ENCODE measurements at places on chromosomes 3 and 15.

DNA sequence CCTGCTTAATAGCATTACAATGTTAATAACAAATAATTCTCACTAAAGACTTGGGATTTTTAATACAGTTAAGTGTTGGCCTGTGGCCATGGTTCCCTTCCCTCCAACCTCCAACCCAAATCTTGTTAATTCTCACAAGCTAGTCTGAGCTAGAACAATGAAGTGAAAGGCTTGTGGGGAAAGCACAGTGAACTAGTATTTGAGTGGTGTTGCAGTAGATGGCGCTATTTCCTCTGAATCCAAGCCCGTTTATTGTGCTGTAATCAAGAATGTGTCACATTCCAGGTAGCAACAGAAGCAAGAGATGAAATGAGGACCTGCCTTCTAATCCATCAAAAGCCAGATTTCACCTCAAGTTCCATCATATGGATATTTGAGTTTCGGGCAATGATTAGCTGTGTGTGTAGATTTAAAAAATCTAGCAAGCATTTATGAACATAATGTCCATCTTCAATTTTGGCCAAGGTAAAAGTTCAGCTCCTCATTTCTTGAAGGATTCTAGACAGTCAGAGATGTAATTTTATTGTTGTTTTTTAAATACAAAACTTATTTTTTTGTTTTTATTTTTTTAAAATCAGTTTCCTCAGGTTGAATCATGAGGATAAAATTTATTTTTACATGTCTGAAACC, 160.7 kb downstream of the SQOR start:
- no peak for DNase-seq

DNA sequence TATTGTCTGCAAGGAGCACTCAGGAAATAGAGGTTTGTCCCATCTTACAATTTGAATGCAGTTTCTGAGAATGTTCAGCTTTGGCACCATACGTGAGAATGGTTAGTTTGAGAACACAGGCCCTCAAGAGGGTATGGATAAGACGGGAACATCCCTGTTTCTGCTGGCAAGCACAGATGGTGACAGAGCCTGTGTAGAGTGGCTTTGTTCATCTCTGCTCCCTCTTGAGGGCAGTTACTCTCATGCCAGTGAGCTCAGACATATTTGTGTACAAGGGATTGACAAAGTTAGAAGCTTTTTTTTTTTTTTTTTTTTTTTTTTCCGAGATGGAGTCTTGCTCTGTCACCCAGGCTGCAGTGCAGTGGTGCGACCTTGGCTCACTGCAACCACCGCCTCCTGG, 71.5 kb upstream of the FILIP1L start:
- no peak for DNase-seq

GRCh38 chr3:150396491-150396890, 11.6 kb upstream of the TSC22D2 start:
- no peak for DNase-seq

- no peak for DNase-seq
Observed at GRCh38 chr3:171566803-171567422, 106.7 kb upstream of the TNIK start.

- DNase-seq = no peak
Observed at GRCh38 chr3:11582191-11582968, 61.3 kb downstream of the VGLL4 start.

GRCh38 chr15:51450001-51450400, 108.5 kb downstream of the GLDN start:
- DNase-seq = no peak

GRCh38 chr3:47578691-47579632, at the start of gene CSPG5:
TSS of gene CSPG5 (minus strand) at chr3:47578865. CDS start at chr3:47578693, 172 bp downstream.
- DNase-seq = no peak

GRCh38 chr15:78638658-78639314, 2.2 kb downstream of the CHRNB4 start:
- no peak for DNase-seq

GRCh38 chr3:191521055-191521454, 60.1 kb downstream of the PYDC2 start:
- DNase-seq = no peak

DNA sequence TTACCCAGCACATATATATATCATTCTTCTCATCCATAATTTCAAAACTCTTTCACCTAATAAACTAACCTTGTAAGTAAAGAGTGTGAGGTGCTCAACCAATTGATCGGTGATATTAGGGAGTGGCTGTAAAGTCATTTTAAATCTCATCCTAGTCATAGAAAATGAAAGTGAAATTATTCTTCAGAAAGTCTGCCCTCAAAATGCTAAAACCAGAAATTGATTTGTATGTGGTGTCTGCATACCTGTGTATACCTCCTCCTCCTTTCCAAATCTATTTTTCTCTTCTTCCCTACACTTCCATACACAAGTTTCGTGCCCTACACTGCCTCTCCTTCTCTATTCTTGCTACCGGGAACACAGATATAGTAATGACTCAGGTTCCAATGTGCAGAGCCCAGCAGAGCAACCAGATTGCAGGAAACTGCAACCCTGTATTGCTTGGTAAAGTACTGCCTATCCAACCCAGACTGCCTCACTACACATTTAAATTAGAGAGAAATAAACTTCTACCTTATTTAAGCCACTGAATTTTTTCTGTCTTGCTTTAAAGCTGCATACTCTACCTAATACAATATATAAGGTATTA, 7.4 kb upstream of the TBC1D5 start:
- DNase-seq = no peak

DNA sequence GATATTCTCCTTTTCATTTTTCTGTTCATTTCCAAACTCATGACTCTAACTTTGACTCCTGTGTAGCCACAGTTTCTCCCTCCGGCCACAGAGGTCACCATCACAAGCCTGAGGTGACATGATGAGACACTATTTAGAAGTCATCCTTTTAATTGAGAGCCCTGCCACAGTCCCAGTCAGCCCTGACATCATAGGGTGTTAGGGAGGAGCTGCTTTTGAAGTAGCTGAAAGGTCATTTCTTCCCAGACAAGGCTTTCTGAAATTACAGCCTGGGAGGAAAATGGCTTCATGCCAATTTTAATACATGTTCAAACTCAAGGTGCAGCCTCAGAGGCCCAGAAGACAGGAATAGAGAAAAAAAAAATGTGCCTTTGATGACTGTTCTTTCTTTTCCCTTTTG, 532.8 kb upstream of the TGFBR2 start:
- no peak for DNase-seq

DNA sequence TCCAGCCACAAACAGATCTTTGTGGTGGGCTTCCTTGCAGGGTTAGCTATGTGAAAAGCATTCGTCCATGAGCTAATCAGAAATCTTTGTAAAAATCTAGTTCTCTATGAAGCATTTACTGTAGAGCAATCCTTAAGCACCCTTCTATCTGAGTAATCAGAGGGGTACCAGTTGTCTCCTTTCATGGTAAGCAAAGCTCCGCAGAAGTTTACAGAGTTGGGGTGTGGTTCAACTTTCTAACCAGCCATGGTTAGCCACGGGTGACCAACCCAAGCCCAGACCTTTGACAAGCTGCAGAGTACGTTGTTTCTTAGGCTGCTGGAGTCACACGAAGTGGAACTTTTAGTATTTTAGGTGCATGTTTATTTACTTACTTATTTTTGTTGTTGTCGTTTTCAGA, 77.4 kb downstream of the FLNB start:
- DNase-seq = no peak

DNA sequence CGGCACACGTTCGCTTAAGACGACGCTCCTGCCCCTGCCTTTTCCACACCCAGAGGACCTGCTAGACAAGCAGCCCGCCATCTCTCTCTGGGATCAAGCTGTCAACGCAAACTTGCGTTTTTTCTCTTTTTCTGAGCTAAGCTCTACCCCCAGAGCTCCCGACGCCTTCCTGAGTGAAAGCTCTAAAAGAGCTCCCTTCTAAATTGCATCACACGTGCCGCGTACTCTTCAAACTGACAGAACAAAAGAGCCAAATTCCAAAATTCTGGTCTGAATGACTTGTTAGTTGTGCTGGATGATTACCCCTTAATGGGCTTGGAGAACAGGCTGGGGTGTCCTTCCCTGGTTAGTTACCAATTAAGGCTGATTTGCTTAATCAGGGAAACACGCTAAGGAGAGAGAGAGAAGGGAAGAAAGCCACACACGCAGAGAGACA, 81.2 kb downstream of the MDFIC2 start:
- no peak for DNase-seq
